Ovary (tissue), 10 donors: ENCODE measurements at places on chromosomes 16 and 17. TPM values are rescaled to one million over a fixed set of nuclear protein-coding genes. Genes with fewer than 3 reads are reported as not detected.

GRCh38 chr16:17138801-17139200 is 332.0 kb downstream of the XYLT1 start:
- no peak for DNase-seq

SLC38A8 gene
- not detected for polyA plus RNA-seq

- peak; percentile 4 for DNase-seq
Measured at GRCh38 chr17:82949984-82950383, 110.2 kb upstream of the ZNF750 start.

DNA sequence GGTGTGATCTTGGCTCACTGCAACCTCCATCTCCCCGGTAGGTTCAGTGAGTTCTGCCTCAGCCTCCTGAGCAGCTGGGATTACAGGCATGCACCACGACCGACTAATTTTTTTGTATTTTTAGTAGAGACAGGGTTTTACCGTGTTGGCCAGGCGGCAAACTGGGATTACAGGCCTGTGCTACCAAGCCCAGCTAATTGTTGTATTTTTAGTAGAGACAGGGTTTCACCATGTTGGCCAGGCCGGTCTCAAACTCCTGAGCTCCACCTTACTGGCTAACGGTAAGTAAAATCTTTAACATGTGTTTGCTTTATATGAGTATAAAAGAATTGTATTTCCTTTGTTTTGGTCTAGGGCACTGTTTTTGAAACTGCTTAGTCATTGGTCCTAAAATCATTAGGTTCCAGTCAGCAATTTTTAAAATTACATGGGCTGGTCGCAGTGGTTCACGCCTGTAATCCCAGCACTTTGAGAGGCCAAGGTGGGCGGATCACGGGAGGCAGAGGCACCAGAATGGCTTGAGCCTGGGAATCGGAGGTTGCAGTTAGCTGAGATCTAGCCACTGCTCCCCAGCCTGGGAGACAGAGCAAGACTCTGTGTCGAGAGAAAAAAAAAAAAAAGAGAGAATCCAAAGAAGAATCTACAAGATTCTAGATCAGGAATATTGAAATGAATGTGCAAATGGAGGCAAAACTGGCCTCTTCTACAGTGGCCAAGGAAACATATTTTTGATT is 3.6 kb downstream of the FLYWCH1 start:
- DNase-seq = no peak
